Cortex of kidney (tissue), 1 donor: ENCODE measurements at places on chromosomes 2 and 18.

- no peak for DNase-seq
Measured at GRCh38 chr2:30927465-30928075, 120.3 kb upstream of the CAPN13 start.

DNA sequence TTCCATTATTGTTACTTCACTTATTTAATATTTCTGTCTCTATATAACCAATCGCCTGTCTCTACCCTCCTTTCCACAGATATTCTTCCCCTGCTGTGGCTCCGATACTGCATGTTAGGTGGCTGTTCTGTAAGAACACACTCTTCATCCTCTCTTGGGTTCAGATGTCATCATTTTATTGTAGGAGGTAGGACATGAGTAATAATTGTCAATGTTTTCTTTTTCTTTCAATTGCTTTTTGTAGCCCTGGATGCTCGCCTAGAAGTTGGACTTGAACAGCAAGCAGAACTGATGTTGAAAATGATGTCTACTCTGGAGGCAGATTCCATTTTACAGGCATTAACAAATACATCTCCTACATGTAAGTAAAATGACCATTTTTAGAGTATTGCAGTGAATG lies 128.6 kb downstream of the BIRC6 start:
- no peak for DNase-seq

GRCh38 chr2:143150287-143150686 lies 21.1 kb downstream of the ARHGAP15 start:
- no peak for DNase-seq

- DNase-seq = no peak
Measured at GRCh38 chr2:40204268-40204667, 247.6 kb downstream of the SLC8A1 start.

DNA sequence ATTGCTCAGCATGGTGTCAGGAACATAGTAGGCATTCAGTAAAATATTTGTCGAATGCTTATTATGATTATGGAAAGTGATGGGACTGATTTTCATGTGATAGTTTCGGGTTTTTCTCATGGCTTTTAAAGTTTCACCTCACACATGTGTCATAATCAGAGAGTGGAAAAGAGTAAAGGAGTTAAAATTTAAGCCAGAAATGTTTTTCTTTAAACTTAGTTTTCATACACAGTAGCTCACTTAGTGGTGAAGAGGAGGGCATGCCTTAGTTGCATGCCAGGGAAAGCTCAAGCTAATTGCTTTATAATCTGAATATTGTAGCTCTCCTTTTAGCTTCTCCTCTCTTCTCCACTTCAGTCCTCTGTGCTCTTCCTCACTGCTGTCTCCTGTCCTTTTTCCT lies 38.0 kb downstream of the EHBP1 start:
- DNase-seq = no peak

- no peak for DNase-seq
Measured at GRCh38 chr2:231891514-231891905, 34.7 kb downstream of the NPPC start.

GRCh38 chr2:68483011-68483410 lies 15.6 kb downstream of the APLF start:
- DNase-seq = no peak

DNA sequence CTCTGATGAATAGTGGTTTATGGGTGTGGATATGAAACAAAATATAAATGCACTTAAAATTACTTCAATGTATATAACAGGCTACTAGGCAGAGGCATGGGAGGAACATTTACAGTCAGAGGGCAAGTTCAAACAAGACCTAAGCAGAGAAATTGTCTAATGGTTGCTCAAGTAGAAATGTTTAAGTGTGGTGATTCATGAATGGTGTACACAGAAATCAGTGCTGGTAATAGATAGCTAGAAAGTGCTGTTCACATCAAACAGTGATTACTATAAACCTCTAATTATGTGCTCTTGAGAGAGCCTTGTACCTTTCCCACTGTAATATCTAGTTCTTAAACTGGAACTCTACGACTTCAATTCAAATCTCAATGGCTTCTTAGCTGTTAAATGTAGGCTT lies 485.1 kb downstream of the NRXN1 start:
- DNase-seq = no peak

- DNase-seq = no peak
Measured at GRCh38 chr2:143229411-143229810, 100.2 kb downstream of the ARHGAP15 start.

DNA sequence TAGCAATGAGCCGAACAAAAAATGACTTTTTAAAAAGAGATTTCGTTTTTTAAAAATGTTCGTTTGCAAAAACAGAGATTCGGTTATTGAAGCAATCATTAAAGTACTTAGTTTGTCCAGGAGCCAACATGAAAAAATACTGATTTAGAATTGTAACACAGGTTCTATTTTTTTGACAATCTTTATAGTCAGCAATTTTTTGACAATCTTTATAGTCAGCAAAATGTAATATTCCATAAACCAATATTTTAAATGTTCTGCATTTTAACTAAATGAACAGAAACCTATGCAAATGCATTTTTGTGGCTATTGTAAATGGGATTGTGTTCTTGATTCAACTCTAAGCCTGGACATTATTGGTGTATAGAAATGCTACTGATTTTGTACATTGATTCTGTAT lies 161.8 kb downstream of the DSEL start:
- DNase-seq = no peak

DNA sequence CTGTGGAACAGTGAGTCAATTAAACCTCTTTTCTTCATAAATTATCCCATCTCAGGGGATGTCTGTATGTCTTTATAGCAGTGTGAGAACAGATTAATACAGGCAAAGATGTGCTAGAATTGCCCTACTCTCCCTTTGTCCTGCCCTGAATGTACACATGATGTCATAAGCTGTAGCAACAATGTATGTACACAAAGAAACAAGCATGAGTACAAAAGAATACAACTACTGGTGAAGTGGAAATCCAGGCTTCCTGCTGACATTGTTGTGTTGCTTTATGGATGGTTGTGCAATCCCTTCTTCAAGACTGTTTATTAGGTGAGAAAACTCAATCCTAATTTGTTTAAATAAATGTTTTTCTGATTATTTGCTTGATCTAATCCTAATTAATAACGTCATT lies 446.6 kb downstream of the DSC3 start:
- no peak for DNase-seq

- no peak for DNase-seq
Measured at GRCh38 chr2:120271711-120272379, 19.2 kb downstream of the RALB start.

DNA sequence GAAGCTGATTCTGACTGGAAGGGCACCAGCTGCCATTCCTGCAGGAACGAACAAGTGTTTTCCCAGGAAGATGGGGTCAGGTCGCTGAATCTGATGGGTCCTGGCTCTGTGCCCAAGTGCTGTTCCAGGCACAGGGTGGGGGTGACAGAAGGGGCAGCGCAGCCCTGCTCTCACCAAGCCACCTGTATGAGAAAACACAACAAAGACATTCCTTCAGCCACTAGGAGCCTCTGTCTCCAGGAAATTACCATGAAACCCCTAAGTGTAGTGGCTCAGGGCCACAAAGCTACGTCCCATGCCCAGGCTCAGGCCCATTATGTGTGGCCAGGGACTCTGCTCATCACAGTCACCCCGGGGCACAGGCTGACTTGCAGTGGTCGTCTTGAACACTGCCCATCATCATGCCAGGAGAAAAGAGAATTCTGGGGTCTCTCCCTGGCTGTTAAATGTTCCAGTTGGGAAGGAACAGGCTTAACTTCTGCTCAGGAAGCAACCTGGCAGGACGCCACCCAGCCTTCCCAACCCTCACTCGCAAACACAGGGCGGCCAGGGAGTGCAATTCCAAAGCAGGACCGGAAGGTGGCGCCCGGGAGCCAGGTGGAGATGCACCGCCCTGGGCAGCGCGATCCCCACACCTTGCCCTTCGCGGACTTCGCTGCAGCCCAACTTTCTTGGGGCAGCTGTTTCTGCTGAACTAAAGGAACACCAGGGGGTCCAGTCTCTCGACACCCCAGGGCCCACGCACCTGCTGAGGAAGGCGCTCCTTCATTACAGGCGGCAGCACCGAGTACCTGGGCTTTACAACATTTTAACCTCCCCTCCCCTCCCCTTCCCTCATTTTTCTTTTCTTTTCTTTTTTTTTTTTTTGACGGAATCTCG lies 11.0 kb upstream of the SFTPB start:
- no peak for DNase-seq

DNA sequence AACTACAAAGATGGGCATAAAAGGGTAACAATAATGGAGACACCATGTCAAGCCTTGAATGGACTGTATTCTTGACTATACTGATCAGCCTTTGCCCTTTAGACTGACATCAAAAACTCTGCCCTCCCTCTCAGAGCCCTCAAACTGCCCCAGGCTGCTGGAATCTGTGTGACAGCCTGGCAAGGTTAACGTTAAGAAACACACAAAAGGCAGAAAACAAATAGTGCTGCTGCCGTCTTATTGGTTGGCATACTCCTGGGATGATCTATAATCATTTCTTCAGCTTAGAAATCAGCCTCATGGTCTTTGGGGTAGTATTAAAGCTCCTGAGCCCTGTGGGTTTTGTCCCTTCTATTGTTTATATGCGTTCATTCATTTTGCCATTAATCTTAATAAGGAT lies 338.0 kb downstream of the DCC start:
- no peak for DNase-seq

- no peak for DNase-seq
Measured at GRCh38 chr2:217939220-217939619, 63.6 kb downstream of the TNS1 start.

GRCh38 chr18:11883153-11883552 lies 25.0 kb downstream of the MPPE1 start:
- no peak for DNase-seq

GRCh38 chr2:25387876-25388449 lies 46.2 kb upstream of the DNMT3A start:
- DNase-seq = no peak

DNA sequence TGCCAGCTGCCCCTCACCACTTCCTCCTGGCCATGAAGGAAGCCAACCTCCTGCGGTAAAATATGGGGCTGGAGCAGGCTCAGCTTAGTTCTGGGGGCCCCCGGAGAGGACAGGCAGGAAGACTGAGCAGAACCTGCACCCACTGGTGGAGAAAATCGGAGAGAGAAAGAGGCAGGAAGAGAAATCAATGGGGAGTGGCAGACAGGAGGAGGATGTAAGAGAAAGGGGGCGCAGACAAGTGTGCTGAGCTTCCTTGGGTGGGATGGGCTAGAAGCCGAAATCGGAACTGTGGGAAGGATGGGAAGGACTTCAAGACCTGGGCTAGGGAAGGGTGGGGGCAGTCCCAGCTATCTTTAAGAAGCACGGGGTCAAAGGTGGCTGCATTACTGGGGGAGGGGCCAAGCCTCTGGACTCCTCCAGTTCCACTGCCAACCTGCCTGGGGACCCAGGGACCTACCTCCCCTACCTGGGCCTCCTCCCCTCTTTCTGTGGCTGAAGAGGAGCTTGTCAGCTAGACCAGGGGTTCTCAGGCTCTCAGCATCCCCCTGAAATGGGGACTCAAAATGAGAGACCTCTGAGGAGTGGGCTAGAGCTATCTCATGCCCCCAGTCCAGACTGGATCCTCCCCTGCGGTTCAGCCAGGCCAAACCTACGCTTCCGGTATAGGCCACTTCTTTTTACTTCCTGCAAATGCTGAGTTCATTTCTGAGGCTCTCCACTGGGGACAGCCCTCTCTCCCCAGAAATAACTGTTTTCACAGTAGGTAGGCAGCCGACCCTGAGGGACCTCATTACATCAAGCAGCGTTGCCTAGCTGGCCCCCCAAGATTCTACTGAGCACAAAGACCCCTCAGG lies 33.6 kb upstream of the B3GNT7 start:
- DNase-seq = no peak

- no peak for DNase-seq
Measured at GRCh38 chr2:231330311-231330710, 65.2 kb upstream of the B3GNT7 start.

GRCh38 chr2:47005687-47006086 lies 90.1 kb upstream of the MCFD2 start:
- DNase-seq = no peak

GRCh38 chr2:197134206-197134605 lies 176.4 kb downstream of the ANKRD44 start:
- DNase-seq = no peak

- no peak for DNase-seq
Measured at GRCh38 chr18:731185-731584, 18.8 kb upstream of the ENOSF1 start.

GRCh38 chr2:197011801-197012641 lies 85.5 kb upstream of the PGAP1 start:
- no peak for DNase-seq

GRCh38 chr2:240581811-240582210 lies 4.7 kb upstream of the CAPN10 start:
- DNase-seq = no peak

DNA sequence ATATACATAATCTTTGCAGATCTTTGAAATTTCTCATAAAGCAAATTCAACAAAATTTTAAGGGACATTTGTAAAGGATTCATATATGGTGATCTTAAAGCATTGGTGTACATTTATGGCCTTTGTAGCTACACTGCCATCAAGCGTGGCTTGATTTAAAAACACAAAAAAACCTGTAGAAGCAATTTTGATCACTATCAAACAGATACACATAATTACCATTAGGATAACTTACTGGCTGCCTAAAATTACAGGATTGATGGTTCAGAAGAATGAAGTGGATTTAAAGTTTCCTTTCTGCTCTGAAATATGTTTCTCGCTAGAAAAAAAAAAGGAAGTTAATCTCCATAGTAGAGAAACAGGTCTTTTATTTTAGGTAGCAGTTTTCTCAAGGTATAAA lies 31.4 kb downstream of the MAPRE2 start:
- DNase-seq = no peak

GRCh38 chr2:160376576-160376975 lies 117.0 kb downstream of the RBMS1 start:
- no peak for DNase-seq

DNA sequence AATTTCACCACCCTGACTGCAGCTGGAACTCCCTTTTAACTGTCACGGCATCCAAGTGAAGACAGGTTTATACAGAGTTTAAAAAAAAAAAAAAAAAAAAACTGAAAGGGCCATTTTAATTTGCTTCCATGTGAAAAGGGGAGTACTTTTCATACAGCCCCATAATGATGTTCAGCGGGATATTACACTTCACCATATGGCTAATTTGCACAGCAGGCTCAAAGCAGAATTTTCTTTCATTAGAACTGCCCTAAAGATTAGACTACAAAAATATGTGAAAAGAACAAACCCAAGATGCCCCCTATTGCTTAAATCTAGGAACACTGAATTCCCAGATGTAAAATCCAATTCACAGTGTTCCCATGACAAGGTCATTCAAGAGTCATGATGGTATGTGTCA lies 301.8 kb downstream of the EXOC6B start:
- DNase-seq = no peak
